SK-MEL-5 (cell line): ENCODE measurements at places on chromosomes 3 and 15. TPM values are rescaled to one million over a fixed set of nuclear protein-coding genes. Genes with fewer than 3 reads are reported as not detected.
A peak's percentile ranks its signal among the peaks of the same experiment; 100 is the strongest.

DNA sequence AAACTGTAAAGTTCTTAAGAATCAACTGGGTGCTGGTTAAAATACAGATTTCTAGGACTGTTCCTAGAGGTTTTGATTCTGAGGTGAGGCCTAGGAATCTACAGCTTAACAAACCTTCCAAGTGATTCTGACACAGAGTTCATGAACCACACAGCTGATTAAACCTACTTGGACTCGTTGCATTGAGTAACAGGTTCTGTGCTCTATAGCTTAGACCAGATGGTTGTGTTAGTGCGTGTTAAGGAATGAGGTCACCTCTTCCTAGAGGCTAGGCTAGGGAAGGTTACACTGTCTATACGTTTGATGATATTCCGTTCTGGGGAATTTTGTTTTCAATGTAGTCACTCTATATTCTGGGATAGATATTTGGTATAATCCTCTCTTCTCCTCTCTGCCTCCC is 21.9 kb downstream of the EID1 start:
- DNase-seq = no peak

The LMOD3 gene
- total RNA-seq = 0.16 and 0.19 TPM in 2 replicates

The SENP2 gene
- 36.2 and 37.5 TPM in 2 replicates for total RNA-seq

DNA sequence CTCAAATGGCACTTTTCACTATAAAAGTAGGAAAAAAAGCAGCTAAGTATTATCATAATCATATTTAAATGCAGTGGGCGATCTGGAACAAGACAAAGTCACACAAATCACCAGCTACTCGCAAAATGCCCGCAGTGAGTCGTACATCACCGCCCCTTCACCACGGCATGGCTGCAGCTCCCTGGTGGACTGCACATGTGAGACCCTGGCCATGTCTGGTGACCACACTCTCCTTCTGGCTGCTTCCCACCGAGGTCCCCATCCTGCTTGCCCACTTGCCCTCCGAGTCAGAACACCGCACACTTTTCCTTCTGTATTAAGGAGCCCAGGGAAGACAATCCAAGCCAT is 38.6 kb downstream of the ACAA1 start:
- no peak for DNase-seq

- DNase-seq = peak; percentile 72
Observed at GRCh38 chr3:107271787-107272387, 105.4 kb upstream of the CCDC54 start.

DNA sequence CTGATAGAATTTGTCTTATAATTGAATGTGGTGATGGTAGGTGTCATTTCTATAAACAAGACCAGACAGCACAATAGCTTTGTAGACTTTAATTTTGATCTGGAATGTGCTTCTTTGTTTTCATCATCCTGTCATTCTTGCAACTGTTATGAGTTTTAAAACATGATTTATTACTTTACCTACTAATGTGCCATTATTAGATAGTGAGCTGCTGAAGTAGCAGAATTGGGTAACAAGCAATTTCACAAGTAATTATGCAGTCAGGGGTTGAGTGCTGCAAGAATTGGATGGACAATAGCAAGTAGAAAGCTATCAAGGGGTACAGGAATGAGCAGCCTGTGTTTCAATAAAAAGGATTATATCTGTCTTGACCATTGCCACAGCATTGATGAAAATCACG is 975.6 kb downstream of the ROBO1 start:
- no peak for DNase-seq

DNA sequence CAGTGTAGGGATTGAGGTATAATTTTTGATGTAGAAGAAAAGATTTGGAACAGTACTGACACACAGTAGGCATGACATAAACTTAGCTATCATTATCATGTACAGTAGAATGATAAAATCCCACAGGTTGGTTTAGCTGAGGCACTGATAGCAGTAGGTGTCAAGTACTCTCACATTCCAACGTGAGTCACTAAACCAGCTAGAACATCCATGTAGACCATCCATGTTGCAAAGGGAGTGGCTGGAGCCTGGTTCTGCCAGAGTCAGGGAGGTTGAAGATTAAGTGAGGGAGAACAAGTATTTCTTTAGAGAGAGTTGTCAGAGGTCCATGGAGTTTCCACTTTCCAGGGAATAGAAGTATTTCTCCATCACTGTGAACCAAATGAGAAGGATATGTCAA is 157.2 kb upstream of the TMEM108 start:
- DNase-seq = no peak

- DNase-seq = no peak
Observed at GRCh38 chr3:43180027-43180426, 74.1 kb upstream of the POMGNT2 start.

The PPCDC gene
- total RNA-seq = 12.0 and 12.1 TPM in 2 replicates

GRCh38 chr3:9135930-9136525 is 113.4 kb downstream of the SRGAP3 start:
- no peak for DNase-seq

The GRAMD2A gene
- total RNA-seq = not detected in 2 replicates

The SLITRK3 gene
- total RNA-seq = not detected in 2 replicates

- DNase-seq = no peak
Observed at GRCh38 chr3:168081171-168081771, 14.5 kb downstream of the GOLIM4 start.

- DNase-seq = peak; percentile 43
Observed at GRCh38 chr3:62007036-62007435, 366.3 kb downstream of the FEZF2 start.

The SPATA12 gene
- total RNA-seq = 0.42 and 0.69 TPM in 2 replicates

The MON1A gene
- total RNA-seq = 8.0 and 9.4 TPM in 2 replicates

GRCh38 chr3:49671291-49672288 is 2.6 kb upstream of the APEH start:
- DNase-seq = peak; percentile 75

The SEMA6D gene
- 7.5 and 9.6 TPM in 2 replicates for total RNA-seq

The SLC9A9 gene
- 0.45 and 0.64 TPM in 2 replicates for total RNA-seq

DNA sequence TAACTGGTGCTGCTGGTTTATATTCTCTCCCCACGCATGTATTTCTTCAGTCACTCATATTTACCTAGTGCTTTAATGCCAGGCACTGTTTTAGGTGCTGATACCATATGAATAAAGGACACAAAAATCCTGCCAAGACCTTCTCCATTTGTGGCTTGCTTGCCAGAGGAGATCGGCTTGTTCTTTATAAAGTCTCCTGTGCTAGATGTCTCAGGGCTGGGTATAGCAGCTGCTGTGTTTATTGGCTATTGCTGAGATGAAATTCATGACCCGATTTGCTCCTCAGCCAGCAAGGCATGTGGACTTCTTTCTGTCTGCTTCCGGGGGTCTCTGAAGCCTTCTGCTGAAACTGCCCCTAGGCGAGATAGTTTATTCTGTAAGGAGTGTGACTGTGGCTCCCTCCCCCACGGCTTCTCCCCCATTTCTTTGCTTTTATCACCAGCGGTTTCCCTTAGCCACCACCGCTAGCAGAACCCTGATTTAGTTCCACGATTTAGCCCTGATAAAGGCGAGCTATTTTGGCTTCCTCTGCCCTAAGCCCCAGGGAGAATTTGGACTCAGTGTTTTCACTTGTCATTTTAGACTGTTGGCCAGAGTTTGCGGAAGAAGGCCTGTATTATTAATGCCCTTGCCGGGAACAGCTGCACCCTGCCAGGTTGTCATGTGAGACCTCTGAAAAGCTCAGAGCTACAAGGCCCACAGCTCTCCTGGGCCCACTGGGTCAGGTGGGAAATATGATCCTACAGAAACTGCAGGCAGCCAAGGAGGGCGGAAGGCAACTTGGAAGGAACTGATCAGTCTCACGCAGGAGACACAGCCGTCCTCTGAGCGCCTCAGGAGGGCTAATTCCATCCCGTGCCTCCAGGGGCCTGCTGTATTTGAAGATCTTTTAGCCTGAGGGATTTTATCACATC is 46.8 kb downstream of the ST6GAL1 start:
- DNase-seq = peak; percentile 99

DNA sequence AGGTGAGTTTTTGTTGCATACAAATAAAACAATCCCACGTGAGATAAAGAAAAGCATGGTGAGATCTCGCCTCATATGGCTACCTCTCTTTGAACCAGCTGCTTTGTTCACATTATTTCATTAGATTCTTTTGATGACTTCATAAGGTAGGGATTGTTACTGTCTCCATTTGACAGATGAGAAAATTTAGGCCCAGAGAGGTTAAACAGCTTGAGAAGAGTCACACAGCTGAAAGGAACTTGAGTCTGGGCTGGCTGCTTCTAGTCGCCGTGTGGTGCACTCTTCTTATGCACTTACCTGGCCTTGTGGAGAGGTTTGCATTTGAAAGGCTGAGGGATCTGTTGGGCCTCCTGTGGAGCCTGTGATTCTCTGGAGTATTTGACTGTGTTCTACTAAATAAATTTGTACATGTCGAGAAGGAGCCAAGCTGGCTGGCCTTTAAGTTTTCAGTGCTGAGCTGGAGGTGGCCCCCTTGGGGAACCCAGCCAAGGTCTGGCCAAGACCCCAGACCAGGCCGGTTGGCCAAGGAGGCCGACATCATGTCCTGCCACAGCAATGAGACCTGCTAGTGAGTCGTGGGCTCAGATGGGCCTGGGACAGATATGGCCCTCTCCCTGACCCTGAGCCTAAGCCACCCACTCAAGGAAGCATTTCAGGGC is 125.1 kb downstream of the SMAD6 start:
- DNase-seq = no peak

GRCh38 chr3:187064210-187065115 is 74.8 kb downstream of the RPL39L start:
- DNase-seq = peak; percentile 32

The SLC28A2 gene
- not detected in 2 replicates for total RNA-seq

DNA sequence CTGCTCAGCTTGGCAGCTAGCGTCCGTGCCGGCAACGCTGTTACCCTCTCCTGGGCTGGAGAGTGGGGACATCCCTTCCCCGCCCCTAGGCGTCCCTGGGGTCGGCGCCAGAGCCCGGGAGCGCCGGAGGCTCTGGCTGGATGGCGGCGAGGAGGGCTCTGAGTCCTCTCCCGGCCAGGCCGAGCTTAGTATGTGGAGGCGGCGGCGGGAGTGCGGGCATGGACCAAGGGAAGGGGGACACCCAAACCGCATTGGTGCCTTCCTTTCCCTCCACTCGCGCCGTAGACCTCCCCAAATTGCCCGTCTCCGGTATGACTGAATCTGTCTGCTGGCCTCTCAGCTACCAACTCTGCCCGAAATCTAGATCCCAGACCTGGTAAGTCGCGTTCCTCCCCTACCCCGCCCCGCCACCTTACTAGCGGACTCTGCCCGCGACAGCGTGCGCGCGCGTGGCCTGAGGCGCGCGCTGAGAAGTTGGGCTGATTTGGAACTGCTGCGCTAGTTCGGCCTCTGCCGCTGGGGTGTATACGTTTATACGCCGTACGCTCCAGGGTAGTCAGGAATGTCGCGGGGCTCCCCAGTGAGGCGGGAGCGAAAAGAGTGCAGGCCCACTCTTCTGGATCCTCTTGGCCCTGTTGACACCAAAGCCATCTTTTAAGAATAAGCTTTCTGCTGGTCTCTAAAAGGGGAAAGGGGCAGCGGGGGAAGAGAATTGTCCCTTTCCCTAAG is 12.2 kb downstream of the ZIC1 start:
- no peak for DNase-seq

- no peak for DNase-seq
Observed at GRCh38 chr15:23897091-23897490, 210.0 kb upstream of the NDN start.

- no peak for DNase-seq
Observed at GRCh38 chr3:6125520-6125919, 735.4 kb upstream of the GRM7 start.

DNA sequence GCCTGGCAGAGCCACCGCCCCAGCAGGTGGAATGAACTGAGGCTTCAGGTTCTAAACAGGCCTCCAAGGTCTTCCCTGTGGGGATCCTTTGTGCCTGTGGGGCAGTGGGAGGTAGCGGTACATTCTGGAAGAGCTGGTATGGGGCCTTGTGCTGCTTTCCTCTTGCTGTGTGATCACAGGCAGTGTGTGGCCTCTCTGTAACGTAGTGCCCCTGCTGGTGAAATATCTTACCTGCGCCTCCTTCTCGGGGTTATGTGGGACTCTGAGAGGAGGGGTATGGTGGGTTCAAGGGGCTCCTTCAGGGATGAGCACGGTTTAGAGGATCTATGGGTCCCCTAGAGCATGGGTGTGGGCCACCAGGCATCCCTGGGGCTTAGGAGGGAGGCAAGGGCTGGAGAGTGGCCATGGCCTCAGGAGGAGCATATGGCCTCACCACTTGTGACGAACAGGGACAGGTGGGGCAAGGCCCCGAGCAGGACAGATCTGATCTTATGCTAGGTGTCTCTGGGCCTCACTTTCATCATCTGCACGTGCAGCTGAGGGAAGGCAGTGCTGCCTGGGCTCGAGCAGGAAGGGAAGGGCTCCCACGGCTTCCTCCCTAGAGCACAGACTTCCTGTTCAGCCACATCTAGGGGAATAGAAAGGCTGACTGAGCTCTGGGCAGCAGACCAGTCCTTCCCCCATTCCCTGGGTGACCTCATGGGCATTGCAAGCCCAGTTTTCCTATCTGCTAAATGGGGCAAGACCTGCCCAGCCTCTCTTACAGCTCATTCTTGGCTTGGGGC is 1.9 kb upstream of the ALS2CL start:
- peak; percentile 59 for DNase-seq

The ATP2B2 gene
- not detected in 2 replicates for total RNA-seq

The SLC12A1 gene
- 0.11 and 0.16 TPM in 2 replicates for total RNA-seq

The ATP10A gene
- total RNA-seq = 7.1 TPM in 2 replicates

DNA sequence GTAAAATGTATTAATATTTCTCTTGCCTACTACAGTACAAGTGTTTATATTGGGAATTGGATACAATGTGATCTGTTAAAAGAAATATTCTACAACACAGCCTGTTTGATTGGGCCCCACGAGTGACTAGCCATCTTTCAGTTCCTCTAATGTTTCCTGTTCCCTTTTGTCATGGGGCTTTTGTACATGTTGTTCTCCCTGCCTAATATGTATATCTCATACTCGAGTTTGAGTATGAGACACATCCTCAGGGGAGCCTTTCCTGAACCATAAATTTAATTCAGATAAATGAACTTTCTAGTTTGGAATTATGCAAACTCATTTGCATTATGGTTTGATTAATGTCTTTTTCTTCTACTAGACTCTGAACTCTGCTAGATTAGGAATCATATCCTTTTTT is 65.5 kb downstream of the MEF2A start:
- no peak for DNase-seq

DNA sequence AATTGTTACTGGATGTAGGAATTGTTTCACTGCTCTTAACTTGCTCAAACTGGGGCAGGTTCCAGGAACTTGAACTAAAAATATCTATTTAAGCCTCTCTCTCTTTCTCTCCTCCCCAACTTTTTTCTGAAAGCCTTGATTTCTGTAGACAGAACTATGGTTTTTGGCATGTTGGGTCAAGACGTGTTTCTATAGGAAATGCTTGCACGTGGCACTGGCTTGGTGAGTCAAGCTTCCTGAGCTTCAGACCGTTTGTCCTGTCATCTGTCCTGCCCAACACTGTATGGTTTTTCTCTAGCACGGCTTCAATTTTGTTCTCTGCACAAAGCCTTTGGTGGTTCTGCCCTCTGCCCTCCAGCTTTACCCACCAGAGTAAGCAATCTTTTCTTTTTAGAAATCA is 13.5 kb downstream of the EAF1 start:
- no peak for DNase-seq

The SHC4 gene
- 20.9 and 21.3 TPM in 2 replicates for total RNA-seq

The CRTAP gene
- total RNA-seq = 430 and 464 TPM in 2 replicates

- no peak for DNase-seq
Observed at GRCh38 chr3:72593881-72594397, 254.3 kb downstream of the SHQ1 start.

The OR5H6 gene
- not detected in 2 replicates for total RNA-seq

- DNase-seq = no peak
Observed at GRCh38 chr3:106759731-106760130, 617.5 kb upstream of the CCDC54 start.
